ENCODE measurements at places on chromosomes 2 and 18.

GRCh38 chr2:74499267-74499939, at the start of gene LBX2:
Gene LBX2 (minus strand): TSS chr2:74499603. CDS start chr2:74499537, 66 bp downstream.
- H3K27me3 ChIP-seq: peaks cover 66% of the 10 kb centered on the region
- peaks cover 40% of the 10 kb centered on the region for H3K4me1 ChIP-seq
- peak within 1 kb of the TSS; percentile 67 for H3K4me3 ChIP-seq
- DNase-seq: peak; percentile 43
- H3K36me3 ChIP-seq: peaks cover 2% of the 10 kb centered on the region
- no peak within 1 kb of the TSS for H3K27ac ChIP-seq

GRCh38 chr2:63364866-63365265, 223.4 kb downstream of the WDPCP start:
- no peaks in the 10 kb centered on the region for H3K27me3 ChIP-seq
- H3K4me3 ChIP-seq: no peak overlapping the region
- H3K27ac ChIP-seq: no peak overlapping the region
- H3K4me1 ChIP-seq: no peaks in the 10 kb centered on the region
- DNase-seq: no peak

DNA sequence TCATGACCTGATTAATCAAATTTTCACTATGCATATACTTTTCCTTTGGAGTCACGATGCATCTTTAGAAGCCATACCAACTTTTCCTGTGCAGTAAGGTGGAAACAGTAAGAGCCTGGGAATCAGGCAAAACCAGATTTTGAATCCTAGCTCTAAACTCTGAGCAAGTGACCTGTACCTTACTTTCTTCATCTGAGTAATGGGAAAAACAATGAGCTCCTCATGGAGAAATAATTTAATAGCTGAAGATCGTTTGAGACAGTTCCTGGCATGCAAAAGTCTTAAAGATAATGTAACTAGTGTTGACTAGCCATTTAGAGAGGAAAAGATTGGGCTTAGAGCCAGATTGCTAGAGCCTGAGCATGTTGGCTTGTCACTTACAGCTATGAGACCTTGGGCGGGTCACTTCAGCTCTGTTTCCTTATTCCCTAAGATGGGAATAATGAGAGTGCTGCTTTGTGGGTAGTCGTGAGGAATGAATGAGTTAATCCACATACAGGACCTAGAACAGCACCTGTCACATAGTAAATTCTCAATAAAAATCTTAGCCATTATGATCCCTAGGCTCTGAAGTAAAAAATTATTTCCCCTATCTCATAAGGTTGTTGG, 17.7 kb upstream of the CCNYL1 start:
- no peak for DNase-seq
- H3K27me3 ChIP-seq: no peaks in the 10 kb centered on the region
- no peak overlapping the region for H3K27ac ChIP-seq
- H3K4me3 ChIP-seq: no peak overlapping the region
- peaks cover 5% of the 10 kb centered on the region for H3K4me1 ChIP-seq
- no peaks in the 10 kb centered on the region for H3K36me3 ChIP-seq

- H3K4me3 ChIP-seq: peak overlapping the region; percentile 62
- peak; percentile 57 for DNase-seq
- no peak overlapping the region for H3K27ac ChIP-seq
- H3K36me3 ChIP-seq: no peaks in the 10 kb centered on the region
These were observed 620 bp upstream of the SLC9A2 start for GRCh38 chr2:102618452-102619413.

DNA sequence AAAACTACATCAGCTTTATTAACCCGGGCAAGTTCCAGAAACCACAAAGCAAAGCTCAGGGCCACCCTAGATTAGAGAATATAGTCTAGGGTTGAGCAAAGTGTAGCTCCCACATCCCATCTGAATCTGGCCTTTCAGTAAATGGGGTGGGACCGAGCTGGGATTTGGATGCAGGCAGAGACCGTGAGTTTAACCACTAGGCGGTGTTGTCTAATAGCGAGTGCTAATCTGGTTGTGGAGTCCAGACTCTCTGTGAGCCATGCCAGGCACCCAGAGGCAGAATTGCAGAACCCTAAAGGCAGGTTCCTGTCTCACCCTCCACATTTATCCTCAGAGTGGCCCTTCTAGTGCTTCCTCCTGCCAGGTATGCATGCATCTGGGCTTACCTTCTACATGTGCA, 435.9 kb downstream of the TSN start:
- no peaks in the 10 kb centered on the region for H3K4me1 ChIP-seq
- H3K27ac ChIP-seq: no peak overlapping the region
- H3K36me3 ChIP-seq: no peaks in the 10 kb centered on the region
- H3K4me3 ChIP-seq: no peak overlapping the region
- H3K27me3 ChIP-seq: no peaks in the 10 kb centered on the region

DNA sequence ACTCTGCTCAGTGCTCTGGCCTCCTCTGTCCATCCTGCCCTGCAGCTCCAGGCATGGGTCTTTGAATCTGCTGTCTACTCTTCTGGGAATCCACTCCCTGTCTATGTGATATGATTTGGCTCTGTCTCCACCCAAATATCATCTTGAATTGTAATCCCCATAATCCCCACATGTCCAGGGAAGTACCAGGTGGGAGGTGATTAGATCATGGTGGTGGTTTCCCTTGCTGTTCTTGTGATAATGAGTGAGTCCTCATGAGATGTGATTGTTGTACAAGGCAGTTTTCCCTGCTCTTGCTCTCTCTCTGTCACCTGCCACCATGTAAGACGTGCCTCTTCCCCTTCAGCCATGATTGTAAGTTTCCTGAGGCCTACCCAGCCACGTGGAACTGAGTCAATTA, 881.8 kb upstream of the ID2 start:
- no peak overlapping the region for H3K4me3 ChIP-seq
- H3K27me3 ChIP-seq: no peaks in the 10 kb centered on the region
- DNase-seq: no peak
- no peak overlapping the region for H3K27ac ChIP-seq

DNA sequence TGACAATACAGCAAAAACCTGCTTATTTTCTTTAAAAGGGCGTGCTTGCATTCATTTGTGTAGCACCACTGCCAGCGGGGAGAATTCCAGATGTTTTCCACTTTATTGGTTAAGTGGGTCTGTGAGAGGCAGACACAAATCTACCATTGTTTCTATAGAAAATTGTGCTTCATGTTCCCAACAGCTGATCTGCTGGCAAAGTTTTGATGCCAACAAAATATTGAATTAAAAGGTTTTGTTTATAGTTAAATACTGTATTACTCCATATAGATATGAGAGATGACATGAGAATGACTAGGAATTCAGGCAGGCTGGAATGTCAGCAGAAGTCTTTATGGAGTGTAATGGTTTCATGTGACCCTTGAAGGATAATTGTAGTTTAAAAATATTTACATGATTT, 182.7 kb downstream of the MC4R start:
- DNase-seq: no peak
- H3K27me3 ChIP-seq: no peaks in the 10 kb centered on the region
- H3K27ac ChIP-seq: no peak overlapping the region

- peaks cover 25% of the 10 kb centered on the region for H3K36me3 ChIP-seq
- no peak for DNase-seq
- H3K27me3 ChIP-seq: no peaks in the 10 kb centered on the region
- peak overlapping the region; percentile 47 for H3K27ac ChIP-seq
These were observed 66.8 kb downstream of the COA5 start for GRCh38 chr2:98541489-98541888.

DNA sequence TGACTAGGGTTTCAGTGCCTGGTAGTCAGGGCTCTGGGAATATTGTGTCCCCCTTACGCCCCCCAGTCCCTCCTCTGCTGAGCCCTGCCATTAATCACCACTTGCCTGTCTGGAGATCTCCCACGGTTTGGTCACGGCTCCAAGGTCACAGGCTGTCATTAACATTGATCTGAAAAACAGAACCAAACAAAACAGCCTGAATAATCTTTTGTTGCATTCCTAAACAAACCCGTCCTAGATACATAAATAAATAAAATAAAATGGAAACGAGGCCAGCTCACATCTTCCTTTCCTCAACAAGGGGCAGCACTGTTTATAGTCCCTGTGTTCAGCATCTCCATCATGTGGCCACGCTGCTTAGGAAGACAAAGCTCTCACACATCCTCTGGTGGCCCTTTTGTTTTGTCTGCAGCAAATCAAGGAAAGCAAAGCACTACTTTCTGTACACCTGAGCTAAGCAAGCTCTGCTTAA, 282.8 kb downstream of the AGPS start:
- H3K36me3 ChIP-seq: no peaks in the 10 kb centered on the region
- H3K4me3 ChIP-seq: no peak overlapping the region
- H3K27ac ChIP-seq: no peak overlapping the region
- H3K27me3 ChIP-seq: peaks cover 7% of the 10 kb centered on the region
- H3K4me1 ChIP-seq: peaks cover 4% of the 10 kb centered on the region

DNA sequence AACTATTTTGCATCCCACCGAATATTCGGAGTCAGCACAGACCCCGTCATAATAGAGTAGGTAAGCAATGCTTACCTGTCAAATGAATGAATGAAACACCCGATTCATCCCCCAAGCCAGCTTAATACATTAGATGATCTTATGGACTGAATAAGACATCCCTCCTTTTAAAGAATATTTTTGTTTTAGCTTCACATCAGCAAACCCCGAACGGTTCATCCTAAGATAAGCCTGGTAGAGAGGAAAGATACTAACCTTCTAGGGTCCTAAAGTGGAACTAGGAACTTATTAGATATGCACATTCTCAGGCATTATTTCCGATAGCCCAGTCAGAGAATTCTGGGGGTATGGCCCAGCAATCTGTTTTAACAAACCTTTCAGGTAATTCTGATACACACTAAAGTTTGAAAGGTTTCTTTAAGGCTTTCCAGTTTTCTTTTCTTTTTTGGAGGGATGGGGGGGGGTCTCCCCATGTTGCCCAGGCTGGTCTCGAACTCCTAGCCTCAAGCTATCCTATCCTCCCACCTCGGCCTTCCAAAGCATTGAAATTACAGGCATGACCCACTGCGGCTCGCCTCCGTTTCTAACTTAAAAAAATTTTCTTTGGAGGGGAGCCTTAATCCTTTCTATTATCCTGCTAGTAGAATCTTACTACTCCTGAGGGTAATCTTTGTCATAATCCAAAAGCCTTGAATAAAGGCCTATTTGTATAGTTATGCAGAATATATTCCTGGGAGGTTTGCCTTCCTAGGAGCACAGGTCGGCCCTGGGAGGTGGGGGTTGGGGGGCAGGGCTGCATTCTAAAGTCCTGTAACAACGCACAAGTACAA, 1.0 kb upstream of the ACTR3 start:
- peak overlapping the region; percentile 98 for H3K27ac ChIP-seq
- peak overlapping the region; percentile 95 for H3K4me3 ChIP-seq
- H3K4me1 ChIP-seq: peaks cover 58% of the 10 kb centered on the region
- no peak for DNase-seq

- DNase-seq: peak; percentile 59
- H3K27ac ChIP-seq: no peak overlapping the region
- H3K4me1 ChIP-seq: peaks cover 36% of the 10 kb centered on the region
- H3K27me3 ChIP-seq: peaks cover 2% of the 10 kb centered on the region
- H3K36me3 ChIP-seq: peaks cover 15% of the 10 kb centered on the region
These were observed 41.7 kb upstream of the MALL start for GRCh38 chr2:110157153-110157793.

GRCh38 chr2:68717305-68717661, 17.3 kb upstream of the ARHGAP25 start:
- no peak overlapping the region for H3K4me3 ChIP-seq
- H3K36me3 ChIP-seq: no peaks in the 10 kb centered on the region
- H3K4me1 ChIP-seq: peaks cover 83% of the 10 kb centered on the region
- no peaks in the 10 kb centered on the region for H3K27me3 ChIP-seq

GRCh38 chr18:41745166-41746049, 209.6 kb upstream of the PIK3C3 start:
- no peak overlapping the region for H3K4me3 ChIP-seq
- no peaks in the 10 kb centered on the region for H3K36me3 ChIP-seq
- no peaks in the 10 kb centered on the region for H3K27me3 ChIP-seq

GRCh38 chr2:52260904-52261303, 1229.0 kb upstream of the NRXN1 start:
- H3K36me3 ChIP-seq: no peaks in the 10 kb centered on the region
- H3K27ac ChIP-seq: no peak overlapping the region
- H3K4me1 ChIP-seq: no peaks in the 10 kb centered on the region
- H3K4me3 ChIP-seq: no peak overlapping the region
- no peaks in the 10 kb centered on the region for H3K27me3 ChIP-seq

- peaks cover 11% of the 10 kb centered on the region for H3K4me1 ChIP-seq
- H3K4me3 ChIP-seq: no peak overlapping the region
- H3K36me3 ChIP-seq: no peaks in the 10 kb centered on the region
- DNase-seq: no peak
- H3K27ac ChIP-seq: no peak overlapping the region
These were observed 4.9 kb upstream of the GATA6 start for GRCh38 chr18:22164337-22165048.

GRCh38 chr2:98164256-98164655, 77.3 kb downstream of the VWA3B start:
- no peak for DNase-seq
- H3K36me3 ChIP-seq: no peaks in the 10 kb centered on the region
- H3K27ac ChIP-seq: no peak overlapping the region
- peaks cover 11% of the 10 kb centered on the region for H3K27me3 ChIP-seq
- no peak overlapping the region for H3K4me3 ChIP-seq

- H3K27me3 ChIP-seq: peaks cover 1% of the 10 kb centered on the region
- no peak for DNase-seq
- no peak overlapping the region for H3K4me3 ChIP-seq
- H3K27ac ChIP-seq: no peak overlapping the region
- H3K4me1 ChIP-seq: peaks cover 86% of the 10 kb centered on the region
These were observed 138.9 kb downstream of the HDAC4 start for GRCh38 chr2:239261796-239262483.

- H3K4me1 ChIP-seq: peaks cover 4% of the 10 kb centered on the region
- no peak for DNase-seq
- H3K27me3 ChIP-seq: peaks cover 44% of the 10 kb centered on the region
- no peak overlapping the region for H3K4me3 ChIP-seq
- peaks cover 1% of the 10 kb centered on the region for H3K36me3 ChIP-seq
- no peak overlapping the region for H3K27ac ChIP-seq
These were observed 618 bp upstream of the LYPD1 start for GRCh38 chr2:132670496-132671150.

DNA sequence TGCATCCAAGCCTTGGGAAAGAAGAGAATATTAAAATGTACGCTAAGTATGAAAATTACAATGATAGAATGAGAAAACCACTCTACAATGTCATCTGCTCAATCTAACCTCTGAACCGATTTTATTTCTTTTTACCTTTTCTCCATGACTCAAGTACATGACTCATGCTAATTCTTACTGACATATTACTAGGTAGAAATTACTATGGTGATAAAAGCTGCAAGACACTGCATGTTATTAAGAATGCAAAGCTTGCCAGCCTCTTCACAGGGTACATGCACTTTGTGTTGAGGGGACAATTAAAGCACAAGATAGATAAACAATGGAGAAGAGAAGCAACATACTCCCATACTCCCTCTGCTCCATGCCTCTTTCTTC, 20.7 kb downstream of the SFT2D3 start:
- peaks cover 8% of the 10 kb centered on the region for H3K4me1 ChIP-seq
- no peak for DNase-seq
- H3K4me3 ChIP-seq: no peak overlapping the region
- H3K27ac ChIP-seq: no peak overlapping the region
- no peaks in the 10 kb centered on the region for H3K27me3 ChIP-seq
- H3K36me3 ChIP-seq: peaks cover 43% of the 10 kb centered on the region

- no peak for DNase-seq
- H3K27me3 ChIP-seq: no peaks in the 10 kb centered on the region
- no peak overlapping the region for H3K4me3 ChIP-seq
- H3K4me1 ChIP-seq: no peaks in the 10 kb centered on the region
These were observed 111.3 kb upstream of the CREB1 start for GRCh38 chr2:207418419-207418818.
